ENCODE measurements at places on chromosomes 16 and 17. TPM values are rescaled to one million over a fixed set of nuclear protein-coding genes. Genes with fewer than 3 reads are reported as not detected.

GRCh38 chr17:2841606-2842005, 45.4 kb downstream of the RAP1GAP2 start:
- no peak for DNase-seq

DNA sequence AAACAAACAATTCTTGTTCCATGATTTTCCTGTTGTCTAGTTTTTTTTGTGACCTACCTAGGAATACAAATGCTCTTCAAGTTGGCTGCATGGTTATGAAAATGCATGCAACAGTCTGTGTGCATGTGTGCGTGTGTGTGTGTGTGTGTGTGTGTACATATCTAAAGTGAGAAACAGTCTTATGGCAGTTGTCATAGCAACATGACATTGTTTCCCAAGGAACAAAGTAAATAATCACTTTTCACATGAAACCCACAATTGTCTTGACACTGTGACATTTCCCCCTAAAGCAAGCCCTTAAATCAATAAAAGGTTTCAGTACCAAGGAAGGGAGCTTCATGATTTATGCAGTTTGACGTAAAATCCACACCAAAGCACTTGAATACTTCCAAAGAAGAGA, 758.4 kb downstream of the CDH8 start:
- no peak for DNase-seq

DNA sequence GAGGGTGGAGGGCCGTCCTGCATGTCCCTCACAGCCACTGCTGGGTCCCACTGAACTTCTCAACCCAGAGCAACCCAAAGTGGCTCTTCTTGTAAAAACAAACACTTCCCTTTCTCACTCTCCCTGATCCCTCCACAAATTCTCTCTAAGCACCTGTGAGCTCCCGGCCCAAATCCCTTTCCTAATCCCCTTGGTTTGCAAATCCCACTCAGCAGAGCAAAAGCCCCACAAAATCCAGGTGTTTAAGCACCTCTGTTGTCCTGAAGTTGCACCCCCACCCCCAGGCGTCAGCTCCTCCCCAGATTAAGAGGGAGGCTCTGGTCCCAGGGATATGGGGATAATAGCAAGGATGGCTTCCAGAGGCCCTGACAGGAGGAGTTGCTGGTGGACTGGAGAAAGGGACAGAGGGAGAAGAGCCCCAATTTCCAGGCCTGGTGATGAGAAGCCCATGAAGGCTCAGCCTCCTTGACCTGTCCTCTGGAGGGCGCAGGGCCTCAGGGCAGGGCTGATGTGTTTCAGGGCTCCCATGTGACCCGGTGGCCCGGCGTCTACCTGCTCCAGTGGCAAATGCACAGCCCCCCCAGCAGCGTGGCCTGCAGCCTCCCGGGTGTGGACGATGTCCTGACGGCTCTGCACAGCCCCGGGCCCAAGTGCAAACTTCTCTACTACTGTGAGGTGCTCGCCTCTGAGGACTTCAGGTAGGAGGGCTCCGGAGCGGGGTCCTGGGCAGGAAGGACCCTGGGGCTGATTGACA, 23.0 kb downstream of the NAGPA start:
- no peak for DNase-seq

DNA sequence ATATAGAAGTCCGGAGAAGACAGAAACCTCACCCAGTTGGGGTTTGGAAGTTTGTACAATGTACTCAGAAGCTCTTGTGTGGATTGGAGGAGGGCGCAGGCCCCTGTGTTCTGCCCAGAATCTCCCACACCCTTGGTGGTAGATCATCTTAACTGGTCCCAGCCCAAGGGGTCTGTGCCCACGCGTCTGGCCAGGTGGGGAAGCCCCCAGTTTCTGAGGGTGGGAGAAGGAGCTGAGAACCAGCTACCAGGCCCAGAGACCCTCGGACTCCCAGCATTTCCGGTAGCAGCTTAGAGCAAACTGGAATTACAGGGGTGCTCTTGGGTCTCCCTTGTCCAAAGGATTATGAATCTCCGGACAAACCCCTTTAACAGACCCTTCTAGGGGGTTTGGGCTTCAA, 2.3 kb upstream of the PPP1R9B start:
- DNase-seq, result no peak

DNA sequence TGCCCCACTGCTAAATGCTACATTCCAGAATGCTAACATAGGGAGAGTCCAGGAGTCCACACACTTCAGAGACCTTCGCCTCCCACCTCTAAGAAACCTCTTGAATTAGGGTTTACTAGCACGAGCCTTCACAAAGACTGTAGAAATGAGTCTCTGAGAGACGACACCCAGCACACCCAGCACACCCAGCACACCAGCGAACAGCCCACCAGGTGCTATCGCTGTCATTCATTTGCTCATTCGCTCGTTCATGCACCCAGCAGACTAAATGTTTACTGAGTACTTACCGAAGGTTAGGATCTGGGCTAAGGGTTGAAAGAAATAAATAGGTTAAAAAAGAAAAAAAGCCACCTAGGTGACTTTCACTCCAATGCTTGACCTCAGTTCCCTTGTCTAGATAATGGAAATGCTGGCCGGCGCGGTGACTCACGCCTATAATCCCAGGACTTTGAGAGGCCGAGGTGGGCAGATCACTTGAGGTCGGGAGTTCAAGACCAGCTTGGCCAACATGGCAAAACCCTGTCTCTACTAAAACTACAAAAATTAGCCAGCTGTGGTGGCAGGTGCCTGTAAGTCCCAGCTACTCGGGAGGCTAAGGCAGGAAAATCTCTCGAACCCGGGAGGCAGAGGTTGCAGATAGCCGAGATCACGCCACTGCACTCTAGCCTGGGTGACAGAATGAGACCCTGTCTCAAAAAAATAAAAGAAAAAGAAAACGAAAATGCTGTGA, 100.8 kb downstream of the ADCY9 start:
- no peak for DNase-seq

DNA sequence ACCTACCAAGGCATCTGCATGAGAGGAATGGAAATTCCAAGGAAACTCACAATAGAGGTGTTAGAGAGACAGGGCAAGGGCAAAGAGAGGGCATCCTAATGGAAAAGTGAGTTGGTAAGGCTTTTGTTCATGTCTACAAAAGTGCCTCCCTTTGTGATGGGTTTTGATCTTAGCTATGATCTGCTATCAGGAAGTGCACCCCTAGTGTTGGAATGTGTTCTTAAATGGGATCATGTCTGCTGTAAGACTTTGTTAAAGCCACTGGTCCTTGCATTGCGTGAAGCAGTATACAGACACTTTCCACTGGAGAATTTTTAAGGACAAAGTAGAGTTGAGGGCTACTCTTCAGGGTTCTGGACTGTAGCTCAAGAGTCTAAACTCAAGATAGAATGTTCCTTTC, 92.0 kb downstream of the MAP2K6 start:
- no peak for DNase-seq

- DNase-seq, result no peak
Measured at GRCh38 chr16:58730724-58731370, 3.3 kb downstream of the GOT2 start.

DNA sequence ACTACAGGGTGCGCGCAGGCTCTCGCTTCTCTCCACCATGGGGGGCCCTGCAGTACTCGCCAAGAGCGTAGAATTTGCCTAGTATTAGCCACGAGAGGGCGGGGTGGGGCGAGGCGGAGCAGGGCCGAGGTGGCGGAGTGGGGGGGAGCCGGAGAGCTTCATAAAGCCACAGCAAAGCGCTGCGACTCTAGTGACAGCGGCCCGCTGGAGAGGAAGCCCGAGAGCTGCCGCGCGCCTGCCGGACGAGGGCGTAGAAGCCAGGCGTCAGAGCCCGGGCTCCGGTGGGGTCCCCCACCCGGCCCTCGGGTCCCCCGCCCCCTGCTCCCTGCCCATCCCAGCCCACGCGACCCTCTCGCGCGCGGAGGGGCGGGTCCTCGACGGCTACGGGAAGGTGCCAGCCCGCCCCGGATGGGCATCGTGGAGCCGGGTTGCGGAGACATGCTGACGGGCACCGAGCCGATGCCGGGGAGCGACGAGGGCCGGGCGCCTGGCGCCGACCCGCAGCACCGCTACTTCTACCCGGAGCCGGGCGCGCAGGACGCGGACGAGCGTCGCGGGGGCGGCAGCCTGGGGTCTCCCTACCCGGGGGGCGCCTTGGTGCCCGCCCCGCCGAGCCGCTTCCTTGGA, at the start of gene TBX21:
Gene TBX21 (plus strand): TSS at position 190 of the 627 bp plus-strand sequence. CDS start 219 bp downstream, at position 409.
- peak; percentile 69 for DNase-seq

- no peak for DNase-seq
Measured at GRCh38 chr16:68082629-68083238, 2.4 kb upstream of the NFATC3 start.

- DNase-seq, result no peak
Measured at GRCh38 chr17:22506231-22506630, 813.9 kb downstream of the KCNJ18 start.

Gene GSG1L
- polyA plus RNA-seq, result not detected

Gene WNT3
- polyA plus RNA-seq, result not detected

Gene ALOX15B
- polyA plus RNA-seq, result not detected

Gene TMEM204
- polyA plus RNA-seq, result 95.9 TPM

Gene KRT32
- not detected for polyA plus RNA-seq

Gene SDR42E2
- polyA plus RNA-seq, result 0.23 TPM

Gene ANKS3
- polyA plus RNA-seq, result 4.5 TPM

Gene SLC6A2
- not detected for polyA plus RNA-seq

Gene CD300LB
- 0.22 TPM for polyA plus RNA-seq

Gene SHISA9
- polyA plus RNA-seq, result not detected

Measured in naive thymus-derived CD8-positive, alpha-beta T cell (primary cell).